ENCODE measurements at places on chromosomes 6 and 20. TPM values are rescaled to one million over a fixed set of nuclear protein-coding genes. Genes with fewer than 3 reads are reported as not detected.

The MLN gene
- not detected for total RNA-seq

- DNase-seq = no peak
Measured at GRCh38 chr6:138563650-138564049, 64.4 kb upstream of the NHSL1 start.

DNA sequence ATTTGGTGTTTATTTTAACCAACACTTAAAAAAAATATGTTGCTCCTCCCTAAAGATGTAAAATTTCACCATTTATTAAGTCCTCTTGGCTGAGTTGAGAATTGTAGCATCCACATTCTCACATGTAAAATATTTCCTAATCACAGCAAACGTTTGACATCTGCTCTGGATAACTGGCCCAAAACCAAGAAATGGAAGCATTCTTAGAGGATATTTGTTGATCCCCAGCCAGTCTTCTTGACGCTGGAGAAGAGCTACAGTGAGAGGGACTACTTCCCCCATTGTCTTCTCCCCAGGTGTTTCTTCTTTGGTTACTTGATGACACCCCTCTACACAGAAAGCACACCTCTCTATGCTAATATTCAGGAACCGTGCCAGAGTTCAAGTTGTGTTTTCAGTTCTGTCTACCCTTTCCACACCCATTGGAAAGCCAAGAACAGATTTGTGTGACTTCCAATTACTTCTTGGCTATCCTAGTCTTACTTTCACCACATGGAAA, 454.5 kb upstream of the JAG1 start:
- no peak for DNase-seq

DNA sequence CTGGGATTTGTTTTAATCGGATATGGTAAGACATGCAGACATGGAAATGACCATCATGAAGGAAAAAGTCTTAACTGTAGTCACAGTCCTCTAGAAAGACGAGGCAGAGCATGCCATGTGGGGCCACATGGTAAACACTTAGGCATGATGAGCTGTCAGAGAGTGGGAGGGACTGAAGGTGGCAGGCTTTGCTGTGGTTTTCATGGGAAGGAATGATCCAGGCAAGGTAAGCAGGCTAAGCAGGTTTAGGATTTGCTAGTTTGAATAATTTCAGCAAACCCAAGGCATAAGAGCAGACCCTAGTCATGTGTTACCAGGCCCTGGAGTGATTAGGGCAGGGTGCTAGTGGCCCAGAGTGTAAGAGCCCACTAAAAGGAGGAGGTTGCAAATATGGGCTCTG, 47.2 kb upstream of the STMND1 start:
- no peak for DNase-seq

Data from activated CD8-positive, alpha-beta T cell treated with anti-CD3 and anti-CD28 coated beads, Interleukin-2, amount 10 ng/mL, durations not matched to agents 7 days and 5 days (primary cell).